ENCODE measurements at places on chromosomes 7 and 10.
A peak's percentile ranks its signal among the peaks of the same experiment; 100 is the strongest.

- DNase-seq: no peak
These were observed 727.8 kb downstream of the TYW1 start for GRCh38 chr7:67724435-67724834.

DNA sequence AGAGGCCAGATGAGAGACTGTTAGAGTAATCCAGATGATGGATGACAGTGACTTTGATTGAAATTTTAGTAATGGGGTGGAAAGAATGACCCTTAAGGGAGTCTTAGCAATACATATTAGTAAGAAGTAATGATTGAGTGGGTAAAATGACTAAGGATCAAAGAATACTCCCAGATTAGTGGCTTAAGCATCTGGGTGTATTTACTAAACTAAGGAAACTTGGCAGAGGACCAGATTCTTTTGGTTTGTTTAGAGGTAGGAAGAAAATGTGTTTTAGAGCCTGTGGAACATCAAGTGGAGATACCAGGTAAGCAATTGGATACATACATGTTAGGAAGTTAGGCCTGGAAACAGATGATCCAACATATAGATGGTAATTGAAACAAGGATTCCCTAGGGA, 58.8 kb upstream of the ADRA2A start:
- no peak for DNase-seq

- no peak for DNase-seq
These were observed 16.6 kb upstream of the CAMK1D start for GRCh38 chr10:12332572-12333379.

DNA sequence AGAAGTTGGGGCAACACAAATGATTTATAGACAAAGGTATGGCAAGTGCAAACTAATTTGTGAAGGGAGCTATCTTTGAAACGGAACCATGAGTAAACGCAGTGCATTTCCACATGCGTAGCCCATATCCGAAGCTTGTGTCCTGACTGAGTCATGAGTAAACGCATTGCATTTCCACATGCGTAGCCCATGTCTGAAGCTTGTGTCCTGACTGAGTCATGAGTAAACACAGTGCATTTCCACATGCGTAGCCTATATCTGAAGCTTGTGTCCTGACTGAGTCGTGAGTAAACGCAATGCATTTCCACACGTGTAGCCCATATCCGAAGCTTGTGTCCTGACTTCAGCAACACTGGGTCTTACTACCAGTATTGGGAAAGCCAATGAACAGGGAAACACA, 95.0 kb downstream of the CELF2 start:
- no peak for DNase-seq

DNA sequence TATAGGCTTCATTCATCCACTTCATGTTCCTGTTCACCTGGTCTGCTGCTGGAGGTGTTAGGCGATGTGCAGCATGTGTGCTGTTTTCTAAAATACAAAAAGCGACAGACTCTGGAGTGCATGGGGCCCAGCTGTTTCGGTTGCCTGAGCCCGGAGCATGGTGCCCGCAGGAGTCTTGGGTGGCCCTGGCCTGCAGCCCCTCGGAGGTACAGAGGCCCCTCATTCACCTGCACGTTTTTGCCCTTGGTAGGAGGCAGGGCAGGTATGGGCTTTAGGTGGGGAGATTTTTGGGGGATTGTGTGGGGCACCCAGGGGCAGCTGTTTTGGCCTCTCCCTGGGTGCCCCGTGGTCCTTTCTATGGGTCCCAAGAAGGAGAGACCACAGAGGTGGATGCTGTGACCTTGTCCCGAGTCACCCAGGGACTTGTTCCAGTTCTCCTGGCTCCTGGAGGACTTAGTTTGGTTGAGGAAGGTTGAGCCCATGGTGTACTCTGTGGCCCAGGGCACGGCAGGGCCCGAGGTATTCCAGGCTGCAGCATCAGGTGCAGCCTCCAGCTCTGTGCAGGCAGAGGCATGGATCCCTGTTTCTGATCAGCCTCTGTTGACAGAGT, 130.7 kb downstream of the TRRAP start:
- no peak for DNase-seq

GRCh38 chr10:123331438-123331837, 177.2 kb downstream of the BUB3 start:
- no peak for DNase-seq

- no peak for DNase-seq
These were observed 84.7 kb upstream of the TRIL start for GRCh38 chr7:29042824-29043231.

DNA sequence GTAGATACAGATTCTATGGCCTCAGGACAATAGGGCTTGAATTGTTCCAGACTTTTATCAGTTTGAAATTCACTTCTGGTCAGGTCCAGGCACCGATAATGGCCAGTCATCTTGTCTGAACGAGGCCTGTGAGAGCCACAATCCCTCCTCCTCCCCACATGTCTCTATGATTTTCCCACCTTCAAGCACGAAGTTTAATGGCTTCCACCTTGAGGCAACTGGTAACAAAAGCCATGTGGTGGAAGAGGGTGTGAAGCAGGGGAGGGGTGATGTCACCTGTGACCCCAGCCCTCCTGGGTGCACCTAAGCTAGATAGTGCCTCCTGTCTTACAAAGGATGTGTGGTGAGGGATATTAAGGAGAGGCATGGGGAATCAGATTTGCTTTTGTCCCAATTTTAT, 89.2 kb downstream of the PCGF5 start:
- no peak for DNase-seq

- no peak for DNase-seq
These were observed 828 bp upstream of the CFAP70 start for GRCh38 chr10:73359492-73359891.

DNA sequence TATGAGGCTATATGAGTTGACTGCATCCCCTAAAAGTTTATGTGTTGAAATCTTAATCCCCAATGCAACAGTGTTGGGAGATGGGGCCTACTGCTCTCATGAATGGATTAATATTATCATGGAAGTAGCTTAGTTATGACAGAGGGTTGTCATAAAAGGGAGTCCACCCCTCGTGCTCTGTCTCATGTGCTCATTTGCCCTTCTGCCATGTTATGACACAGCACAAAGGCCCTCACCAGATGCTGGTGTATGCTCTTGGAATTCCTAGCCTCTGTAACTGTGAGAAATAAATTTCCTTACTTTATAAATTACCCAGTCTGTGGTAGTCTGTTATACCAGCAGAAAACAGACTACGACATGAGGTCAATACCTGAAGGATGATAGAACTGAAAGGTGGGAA, 17.6 kb upstream of the PANK1 start:
- no peak for DNase-seq

- DNase-seq: no peak
These were observed 78.4 kb downstream of the PON1 start for GRCh38 chr7:95245828-95246500.

DNA sequence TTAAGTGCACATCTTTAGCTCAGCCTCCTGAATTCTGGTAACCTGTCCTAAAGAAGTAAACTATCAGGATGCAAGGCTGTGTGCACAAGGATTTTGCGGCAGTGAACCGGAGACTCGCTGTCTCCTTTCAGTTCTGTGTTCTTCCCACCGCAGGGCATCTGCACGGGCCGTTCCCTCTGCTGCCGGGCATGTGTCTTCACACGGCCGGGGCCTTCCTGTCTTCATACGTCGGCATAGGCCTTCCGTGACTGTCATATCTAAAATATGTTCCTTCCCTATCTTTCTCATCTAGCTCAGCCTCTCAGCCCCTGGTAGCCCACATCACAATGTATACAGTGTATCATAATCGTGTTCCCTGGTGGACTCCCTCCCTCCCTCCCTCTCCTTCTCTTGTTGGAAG, 16.4 kb downstream of the PALD1 start:
- DNase-seq: no peak

DNA sequence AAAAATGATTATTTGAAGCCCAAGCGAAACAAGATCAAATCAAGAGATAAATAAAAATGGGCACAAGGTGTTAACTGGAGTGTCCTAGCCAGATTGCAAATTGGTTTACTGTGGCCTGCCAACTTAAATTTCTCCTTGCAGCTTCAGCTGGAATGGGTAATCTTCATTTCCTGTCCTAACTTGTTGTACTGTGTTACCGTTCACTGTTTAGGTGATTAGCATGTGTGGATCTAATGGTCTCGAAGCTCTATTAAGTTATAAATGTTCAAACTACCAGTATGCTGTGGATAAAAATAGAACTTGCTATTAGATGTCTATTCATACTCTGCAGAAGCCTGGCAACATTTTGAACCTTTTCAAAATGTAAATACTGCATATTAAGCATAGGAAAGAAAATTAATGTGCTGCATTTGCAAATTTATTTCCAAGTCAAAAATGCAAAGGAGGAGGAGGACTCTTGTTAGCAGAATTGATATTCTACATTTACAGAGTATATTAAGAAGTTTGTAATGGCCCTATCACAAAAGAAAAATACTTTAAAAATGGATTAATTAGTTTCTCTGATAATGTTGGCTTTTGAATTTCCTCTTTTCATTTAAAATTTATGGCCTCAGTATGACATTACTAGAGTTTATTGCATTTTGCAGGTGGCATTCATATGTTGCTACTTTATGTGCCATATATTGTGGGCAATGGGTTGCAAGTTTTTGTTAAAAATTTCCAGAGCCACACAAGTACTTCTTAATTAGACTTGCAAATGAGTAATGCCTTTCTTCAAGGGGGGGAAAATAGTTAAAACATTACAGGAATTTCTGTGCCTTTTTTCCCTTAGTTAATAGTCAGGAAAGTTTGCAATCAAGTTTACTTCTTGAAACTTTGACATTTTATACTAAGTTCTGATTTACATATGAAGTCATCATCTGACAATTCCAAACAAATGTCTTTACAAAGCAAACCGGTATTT, 92.1 kb downstream of the CABCOCO1 start:
- DNase-seq: no peak

GRCh38 chr10:51748959-51749358, 49.6 kb upstream of the CSTF2T start:
- no peak for DNase-seq

DNA sequence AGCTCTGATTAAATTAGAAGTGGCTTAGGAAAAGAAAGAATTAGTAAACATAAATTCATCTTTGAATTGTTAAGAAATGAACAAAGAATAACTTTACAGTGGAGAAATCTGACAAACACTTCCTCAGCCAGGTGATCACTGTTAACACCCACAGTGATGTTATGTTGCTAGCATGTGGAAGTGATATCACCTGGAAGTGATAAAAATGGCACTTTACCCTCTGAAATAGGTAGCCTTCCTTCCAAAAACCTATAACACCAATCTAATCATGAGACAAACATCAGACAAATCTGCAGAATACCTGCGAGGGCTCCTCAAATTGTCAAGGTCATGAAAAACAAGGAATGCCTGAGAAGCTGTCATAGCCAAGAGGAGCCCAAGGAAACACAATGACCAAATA, 59.5 kb downstream of the SNX10 start:
- no peak for DNase-seq

DNA sequence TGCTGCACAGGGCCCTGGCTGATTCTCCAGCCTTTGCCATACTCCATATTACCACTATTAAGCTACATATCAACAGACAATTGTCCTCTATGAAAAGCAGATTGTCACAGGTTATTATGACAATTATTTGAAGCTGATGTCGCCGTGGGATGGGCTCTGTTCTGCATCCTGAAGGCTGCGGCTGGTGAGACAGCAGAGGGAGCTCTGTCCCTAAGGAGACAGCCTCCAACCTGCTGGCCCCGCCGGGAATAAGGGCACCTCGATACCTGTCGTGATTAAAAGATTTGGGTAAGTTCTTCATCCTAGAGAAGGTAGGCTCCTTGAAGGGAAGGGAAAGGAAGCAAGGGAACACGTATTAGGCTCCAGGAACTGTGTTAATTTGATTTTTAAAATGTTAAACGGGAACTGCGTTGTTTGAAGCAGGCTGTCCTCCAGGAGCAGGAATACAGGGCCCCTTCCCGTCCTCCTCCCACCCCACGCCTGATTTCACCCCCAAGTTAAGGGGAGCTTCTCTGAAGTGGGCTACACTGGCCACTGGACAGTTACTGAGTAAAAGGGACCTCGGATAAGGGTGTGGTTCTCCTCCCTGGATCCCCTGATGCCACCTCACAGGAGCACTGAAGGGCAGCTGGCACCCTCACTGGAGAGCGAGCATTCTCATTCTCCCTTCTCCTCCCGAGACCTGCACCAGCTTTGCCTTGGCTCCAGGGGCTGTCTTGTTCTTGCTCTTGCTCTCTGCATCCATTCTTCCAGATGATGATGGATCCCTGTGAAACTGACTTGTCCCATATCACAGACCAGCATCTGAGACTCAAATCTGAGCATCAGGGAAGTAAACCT, 11.8 kb upstream of the TIAL1 start:
- DNase-seq: peak; percentile 8

- no peak for DNase-seq
These were observed 338.5 kb downstream of the PARD3 start for GRCh38 chr10:34476608-34477007.

DNA sequence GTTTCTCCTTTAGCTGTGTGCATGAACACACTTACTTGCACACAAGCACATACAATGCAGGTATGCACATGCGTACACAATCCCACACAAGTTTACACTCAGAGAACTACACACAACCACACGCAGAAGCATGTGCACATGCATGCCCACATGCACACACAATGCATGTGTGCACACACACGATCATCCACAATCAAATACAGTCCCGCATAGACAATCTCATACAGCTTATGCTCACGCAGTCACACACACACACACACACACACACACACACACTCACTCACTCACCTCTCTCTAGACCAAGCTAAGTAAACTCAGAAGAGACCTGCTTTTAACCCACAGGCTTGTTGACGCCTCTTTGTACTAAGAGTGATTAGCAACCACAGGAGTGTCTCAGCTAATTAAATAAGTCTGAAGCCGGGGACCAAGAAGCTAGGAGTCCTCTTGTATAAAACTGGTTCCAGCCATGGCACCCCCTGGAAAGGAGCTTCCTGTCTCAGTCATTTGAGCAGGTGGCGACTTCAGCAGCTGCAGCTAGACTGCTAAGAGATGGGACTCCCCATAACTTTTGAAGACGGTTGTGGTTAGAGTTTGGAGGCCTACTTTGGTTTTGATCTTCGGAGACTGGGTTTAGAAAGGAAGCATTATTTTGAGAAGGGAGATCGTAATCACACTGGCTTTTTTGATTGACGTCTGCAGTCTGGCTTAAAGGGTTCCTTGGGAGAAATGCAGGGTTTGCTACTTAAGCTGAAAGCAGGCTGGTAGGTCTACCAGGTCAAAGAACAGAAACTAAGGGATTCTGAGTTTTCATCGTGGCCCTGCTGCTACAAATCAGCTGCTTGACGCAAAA, 82.3 kb upstream of the ADRB1 start:
- peak; percentile 39 for DNase-seq

GRCh38 chr10:24617771-24618396, 105.8 kb downstream of the ARHGAP21 start:
- no peak for DNase-seq

DNA sequence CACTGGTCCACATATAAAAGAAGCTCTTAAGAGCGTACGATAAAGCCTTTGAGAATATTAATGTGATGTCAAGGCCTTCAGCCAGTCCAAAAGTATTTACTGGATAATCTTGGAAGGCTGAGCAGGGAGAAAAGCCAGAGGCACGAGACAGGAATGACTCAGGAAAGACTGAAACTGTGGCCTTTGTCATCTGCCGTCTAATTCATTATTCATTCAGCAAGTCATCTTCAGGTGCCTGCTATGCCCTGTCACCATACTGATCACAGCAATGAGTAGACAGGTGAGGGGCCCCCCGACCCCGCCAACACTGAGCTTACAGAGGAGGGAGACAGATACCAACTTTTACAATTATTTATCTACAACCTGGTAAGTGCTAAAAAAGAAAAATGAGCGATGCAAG, 78.9 kb downstream of the VOPP1 start:
- DNase-seq: no peak

- DNase-seq: no peak
These were observed 66.3 kb upstream of the ETV1 start for GRCh38 chr7:14055813-14056212.

Data from activated naive CD4-positive, alpha-beta T cell (primary cell).